ENCODE measurements at places on chromosomes 2 and 18.

GRCh38 chr2:34229998-34230397 lies 630.9 kb upstream of the FAM98A start:
- DNase-seq = no peak

DNA sequence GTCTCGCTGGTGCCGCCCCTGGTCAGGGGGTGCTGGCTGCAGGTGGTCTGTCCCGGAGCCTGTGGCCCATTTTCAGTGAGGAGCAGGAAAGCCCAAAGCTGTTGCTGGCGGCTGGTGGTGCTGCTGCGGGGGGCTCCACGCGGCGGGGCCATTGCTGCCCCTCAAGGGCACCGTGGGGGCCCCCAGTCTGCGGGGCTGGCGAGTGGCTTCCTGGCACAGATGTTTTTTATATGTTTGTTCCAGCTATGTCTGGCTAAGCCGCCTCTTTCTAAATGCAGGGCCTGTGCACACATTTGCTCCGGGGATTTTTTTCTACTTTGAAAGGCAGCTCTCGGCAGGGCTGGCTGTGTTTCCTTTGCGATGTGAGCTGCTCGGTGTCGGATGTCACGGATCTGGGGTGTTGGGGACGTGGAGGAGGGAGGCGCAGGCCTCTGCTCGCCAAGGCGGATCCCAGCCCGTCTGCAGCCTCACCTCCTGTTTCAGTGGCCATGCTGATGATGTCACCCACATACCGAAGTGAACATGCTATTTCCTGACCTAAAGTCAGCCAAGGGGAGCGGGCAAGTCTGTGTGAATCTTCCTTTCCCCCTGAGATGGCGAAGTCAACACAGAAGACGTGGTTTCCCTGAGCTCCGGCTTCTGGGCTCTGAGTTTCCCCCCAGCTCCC lies 112.0 kb upstream of the CTDP1 start:
- no peak for DNase-seq

GRCh38 chr2:63587814-63588384 lies 378 bp downstream of the WDPCP start:
- DNase-seq = no peak

DNA sequence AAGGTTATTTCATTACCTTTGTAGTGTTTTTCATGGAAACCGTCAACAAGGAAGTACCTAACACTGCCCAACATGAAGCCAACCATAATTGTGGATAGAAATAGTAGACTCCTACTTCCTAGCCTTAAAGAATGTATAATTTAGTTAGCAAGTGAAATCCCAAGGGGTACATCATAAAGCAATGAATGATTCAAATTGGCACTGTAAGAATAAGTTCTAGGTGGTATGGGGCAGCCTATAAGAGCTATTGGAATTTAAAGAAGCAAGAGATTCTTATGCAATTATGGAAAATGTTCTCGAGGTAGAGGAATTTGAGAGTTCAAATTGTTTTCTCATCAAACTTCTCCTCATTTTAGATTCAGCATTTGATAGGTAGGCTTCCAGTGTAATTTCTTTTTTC lies 157.9 kb downstream of the FMNL2 start:
- no peak for DNase-seq

GRCh38 chr18:35311496-35311895 lies 21.5 kb upstream of the ZSCAN30 start:
- no peak for DNase-seq

GRCh38 chr2:86135653-86136052 lies 29.6 kb downstream of the PTCD3 start:
- DNase-seq = no peak

GRCh38 chr2:109513749-109514588 lies 99.8 kb downstream of the SEPTIN10 start:
- DNase-seq = no peak

DNA sequence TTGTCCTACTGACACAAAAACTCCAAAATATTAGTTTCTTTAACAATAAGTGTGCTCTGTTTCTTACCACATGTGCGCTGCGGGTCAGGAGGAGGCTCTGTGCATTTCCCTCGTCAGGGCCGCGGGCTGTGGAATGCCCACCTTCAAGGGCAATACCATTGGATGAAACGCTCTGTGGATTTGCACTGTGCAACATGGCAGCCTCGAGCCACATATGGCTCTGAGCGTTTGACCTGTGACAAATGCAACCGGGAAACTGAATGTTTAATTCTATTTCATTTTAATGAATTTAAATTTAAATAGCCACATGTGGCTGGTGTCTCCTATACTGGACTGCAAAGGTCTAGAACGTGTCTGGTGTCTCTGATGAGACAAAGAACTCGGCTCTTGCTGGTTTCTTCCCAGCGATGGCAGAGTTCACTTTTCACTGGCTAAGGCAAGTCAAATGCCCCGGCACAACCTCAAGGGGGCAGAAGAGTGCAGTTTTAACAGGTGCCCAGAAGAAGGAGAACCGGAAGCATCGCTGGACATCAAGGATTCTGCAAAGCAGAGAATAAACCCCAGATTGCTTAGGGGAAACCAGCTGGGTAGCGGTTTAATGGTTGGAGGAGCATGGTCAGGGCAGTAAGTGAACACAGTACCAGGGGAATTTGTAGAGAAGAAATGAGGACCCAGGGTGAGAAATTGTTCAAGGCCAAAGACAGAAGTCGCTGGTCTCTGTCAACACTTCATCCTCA lies 37.0 kb upstream of the TMEM18 start:
- no peak for DNase-seq

DNA sequence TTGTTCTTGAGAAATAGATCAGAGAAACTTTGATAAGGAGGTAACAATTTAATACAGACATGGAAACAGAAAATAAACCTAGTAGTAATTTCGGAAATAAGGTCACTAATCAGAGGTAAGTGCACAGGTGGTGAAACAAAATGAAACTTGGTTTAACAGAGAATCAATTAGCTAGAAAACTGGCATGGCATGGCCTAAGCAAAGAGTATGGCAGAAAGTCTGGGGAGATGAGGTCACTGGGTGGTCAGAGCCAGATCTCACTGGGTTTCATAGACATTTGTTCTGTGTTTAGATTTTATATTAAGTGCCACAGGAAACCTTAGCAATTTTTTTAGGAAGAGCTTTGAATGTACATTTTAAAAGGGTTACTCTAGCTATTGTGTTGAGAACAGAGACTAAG lies 1216.0 kb upstream of the PIK3C3 start:
- DNase-seq = no peak

DNA sequence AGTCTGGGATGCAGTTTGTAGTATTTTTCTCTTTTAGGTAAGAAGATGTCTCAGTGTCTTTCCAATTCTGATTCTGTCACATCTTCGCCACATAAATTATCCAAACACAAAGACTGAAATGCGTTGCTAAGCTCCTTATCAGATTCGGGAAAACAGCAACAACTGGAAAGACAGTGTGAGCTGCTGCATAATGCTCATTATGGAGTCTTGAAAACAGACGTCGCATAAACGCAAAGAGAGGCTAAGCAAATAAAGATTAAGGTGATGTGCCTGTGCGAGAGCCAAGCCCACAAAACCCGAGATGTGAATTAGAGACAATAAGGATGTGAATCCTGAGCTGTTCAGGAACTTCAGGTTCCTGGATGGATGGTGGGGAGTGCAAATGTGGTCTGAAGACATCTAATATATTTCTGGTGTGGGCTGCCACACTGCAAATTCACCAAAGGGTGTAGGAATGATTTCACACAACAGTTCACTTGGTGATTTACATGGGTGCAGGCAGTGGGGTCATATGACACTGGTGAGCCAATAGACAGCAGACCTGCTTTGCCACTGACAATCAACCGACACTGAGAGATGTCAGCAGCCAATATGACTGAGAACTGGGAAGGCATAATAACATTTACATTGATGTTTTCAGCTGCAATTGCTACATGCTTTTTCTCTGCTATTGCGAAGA lies 195.8 kb downstream of the MTX2 start:
- DNase-seq = no peak

- no peak for DNase-seq
Measured at GRCh38 chr2:126038861-126039260, 617.1 kb upstream of the GYPC start.

- DNase-seq = no peak
Measured at GRCh38 chr2:166334805-166335204, 40.9 kb downstream of the SCN9A start.

- no peak for DNase-seq
Measured at GRCh38 chr2:20146401-20146800, 78.5 kb downstream of the SDC1 start.
